ENCODE measurements at places on chromosomes 6 and 20.

- DNase-seq: no peak
These were observed 18.8 kb downstream of the ZKSCAN3 start for GRCh38 chr6:28368522-28368921.

DNA sequence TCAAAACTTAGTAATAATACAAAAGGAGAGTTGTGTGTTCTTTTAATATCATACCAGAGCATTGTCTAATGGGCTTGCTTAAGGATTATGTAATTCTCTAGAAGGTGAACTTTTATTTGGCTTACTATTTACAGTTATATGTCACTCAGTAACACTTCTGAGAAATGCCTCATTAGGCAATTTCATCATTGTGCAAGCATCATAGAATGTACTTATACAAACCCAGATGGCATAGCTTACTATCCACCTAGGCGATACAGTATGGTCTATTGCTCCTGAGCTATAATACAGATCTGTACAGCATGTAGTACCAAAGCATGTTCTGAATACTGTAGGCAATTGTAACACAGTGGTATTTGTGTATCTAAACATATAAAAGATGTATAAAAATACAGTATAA is 340.1 kb downstream of the PHF3 start:
- no peak for DNase-seq

DNA sequence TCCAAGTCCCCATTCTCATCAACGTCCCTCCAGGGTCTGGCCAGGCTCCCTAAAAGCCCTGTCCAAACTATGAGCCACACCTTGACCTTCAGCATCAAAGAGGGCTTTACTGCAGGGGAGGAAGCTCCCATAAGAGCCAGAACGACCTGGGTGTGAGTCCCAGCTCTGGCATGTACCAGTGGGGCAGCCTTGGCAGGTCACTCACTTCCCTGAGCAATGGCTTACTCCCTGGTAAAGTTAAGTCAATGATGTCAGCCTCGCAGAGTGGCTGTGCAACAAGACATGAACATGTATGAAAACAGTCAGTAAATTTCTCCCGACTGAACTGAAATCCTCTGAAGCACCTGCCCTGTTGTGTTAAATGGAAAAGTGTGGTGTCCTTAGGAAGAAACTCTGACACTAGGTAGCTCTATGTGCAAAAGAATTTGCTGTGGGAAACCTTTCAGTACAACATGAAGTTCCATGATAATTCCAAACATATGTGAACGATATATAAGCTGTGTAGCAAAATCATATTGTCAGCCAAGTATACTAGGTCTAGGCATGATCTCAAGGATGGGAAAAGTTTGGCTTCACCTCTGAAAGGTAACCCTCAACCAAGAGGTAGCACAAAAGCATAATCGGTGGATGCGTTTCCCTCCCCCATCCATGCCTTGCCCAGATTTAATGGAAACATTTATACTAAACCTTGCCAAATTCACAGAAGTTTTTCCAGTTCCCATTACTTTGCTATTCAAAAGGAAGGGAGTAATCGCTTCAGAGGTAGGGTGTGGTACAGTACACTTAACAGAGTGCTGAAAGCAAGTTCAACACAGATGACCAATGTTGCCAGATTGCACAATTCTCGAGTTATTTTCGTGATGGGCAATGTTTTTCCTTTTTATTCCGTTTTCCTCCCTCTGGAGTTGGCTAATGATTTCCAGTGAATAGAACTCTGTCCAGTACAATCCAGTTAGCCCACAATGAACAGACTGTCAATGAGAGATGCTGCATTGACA is 49.0 kb upstream of the RANBP9 start:
- DNase-seq: peak; percentile 91

- no peak for DNase-seq
These were observed 5.2 kb downstream of the OCSTAMP start for GRCh38 chr20:46545077-46545826.

GRCh38 chr6:132931936-132932514 is 117.7 kb downstream of the RPS12 start:
- peak; percentile 65 for DNase-seq

DNA sequence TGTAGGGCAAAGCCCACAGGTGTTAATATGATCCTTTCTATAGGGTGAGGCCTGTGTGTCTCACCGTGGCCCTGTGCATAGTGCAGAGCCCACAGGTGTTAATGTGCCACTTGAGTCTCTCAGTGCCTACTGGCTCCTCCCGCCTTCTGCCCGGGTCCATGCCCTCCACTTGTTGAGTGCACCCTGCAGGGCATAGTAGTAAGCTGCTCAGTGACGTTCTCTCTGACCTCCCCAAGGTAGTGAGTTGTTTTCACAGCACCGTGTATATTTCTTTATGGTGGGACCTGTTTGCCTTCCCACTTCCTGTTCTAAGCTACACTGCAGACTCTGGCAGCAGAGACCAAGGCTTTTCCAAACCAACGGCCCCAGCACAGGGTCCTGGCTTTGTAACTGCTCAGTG is 64.5 kb upstream of the SLC22A1 start:
- no peak for DNase-seq

GRCh38 chr6:16648003-16648402 is 113.3 kb downstream of the ATXN1 start:
- DNase-seq: no peak

DNA sequence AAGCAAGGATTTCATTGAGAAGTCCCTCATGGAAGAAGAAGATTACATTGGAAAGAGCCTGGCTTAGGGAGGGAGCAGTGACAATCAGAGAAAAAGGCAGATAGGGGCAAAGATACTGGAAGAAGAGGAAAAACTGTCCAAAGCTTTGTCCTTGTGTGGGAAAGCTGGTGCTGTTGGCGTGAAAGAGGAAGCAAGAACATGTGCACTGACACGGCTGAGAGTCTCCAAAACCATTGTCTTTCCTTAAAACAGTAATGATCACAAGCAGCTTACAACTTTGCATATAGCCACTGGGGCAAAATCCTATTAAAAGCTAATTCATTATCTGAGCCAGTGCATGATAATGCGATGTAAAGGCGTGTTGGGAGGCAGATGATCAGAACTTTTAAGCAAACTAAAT is 85.1 kb upstream of the ESR1 start:
- no peak for DNase-seq

- DNase-seq: no peak
These were observed 223.5 kb upstream of the ID4 start for GRCh38 chr6:19613678-19614077.

DNA sequence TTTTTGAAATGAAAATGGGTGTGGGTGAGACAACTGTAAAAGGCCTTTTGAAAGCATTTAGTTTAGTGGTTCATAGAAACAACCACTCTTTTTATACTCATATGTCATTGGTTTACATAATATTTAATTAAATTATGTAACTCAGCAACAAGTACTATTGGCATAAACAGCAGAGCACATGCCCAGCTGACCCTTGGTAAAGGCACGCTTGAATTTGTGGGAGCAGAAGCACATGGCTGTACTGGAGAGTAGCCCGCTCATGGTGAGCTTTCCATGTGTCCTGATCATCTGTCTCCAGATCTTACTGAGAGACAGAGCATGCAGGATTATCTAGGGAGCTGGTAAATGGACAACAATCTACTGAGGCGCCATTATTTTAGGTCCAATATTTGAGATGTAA is 17.1 kb upstream of the KLHL31 start:
- DNase-seq: no peak

GRCh38 chr6:169397684-169398083 is 144.0 kb upstream of the THBS2 start:
- DNase-seq: no peak

- DNase-seq: no peak
These were observed 12.1 kb downstream of the PTCHD4 start for GRCh38 chr6:48098923-48099322.

DNA sequence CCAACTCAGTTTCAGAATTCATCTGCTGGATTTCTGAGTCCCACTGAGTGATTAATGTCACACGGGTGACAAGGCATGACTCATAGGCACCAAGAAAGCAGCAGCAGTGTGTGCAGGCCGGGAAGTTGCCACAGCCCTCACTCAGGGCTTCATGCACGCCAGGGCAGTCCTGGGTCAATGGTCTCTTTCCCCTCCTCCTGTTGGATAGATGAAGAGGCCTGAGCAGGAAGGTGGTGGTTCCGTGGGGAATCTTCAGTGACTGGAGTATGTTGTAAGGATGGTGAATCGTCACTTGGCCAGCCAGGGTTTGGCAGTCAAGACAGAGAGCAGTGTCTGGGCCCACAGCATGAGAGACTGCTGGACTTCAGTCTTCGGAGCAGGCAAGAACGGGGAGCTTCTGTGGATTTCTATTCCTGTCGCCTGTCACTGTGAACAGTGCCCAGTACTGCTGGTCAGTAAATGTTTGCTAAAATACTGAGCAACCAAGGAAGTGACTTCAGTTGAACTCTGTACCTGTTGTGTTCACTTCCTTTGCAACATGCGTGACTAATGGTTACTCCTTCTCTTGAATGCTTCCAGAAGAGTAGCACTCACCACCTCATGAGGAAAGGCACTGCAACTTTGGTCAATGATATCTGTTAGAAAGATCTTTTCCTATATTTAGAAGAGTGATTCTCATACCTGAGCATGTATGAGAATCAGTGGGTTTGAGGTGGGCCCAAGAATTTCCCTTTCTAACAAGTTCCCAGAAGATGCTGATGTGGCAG is 62.0 kb upstream of the CD93 start:
- peak; percentile 85 for DNase-seq

GRCh38 chr6:126302191-126302590 is 37.7 kb upstream of the CENPW start:
- DNase-seq: no peak

- DNase-seq: no peak
These were observed 280.9 kb downstream of the KIF16B start for GRCh38 chr20:16292226-16292880.

DNA sequence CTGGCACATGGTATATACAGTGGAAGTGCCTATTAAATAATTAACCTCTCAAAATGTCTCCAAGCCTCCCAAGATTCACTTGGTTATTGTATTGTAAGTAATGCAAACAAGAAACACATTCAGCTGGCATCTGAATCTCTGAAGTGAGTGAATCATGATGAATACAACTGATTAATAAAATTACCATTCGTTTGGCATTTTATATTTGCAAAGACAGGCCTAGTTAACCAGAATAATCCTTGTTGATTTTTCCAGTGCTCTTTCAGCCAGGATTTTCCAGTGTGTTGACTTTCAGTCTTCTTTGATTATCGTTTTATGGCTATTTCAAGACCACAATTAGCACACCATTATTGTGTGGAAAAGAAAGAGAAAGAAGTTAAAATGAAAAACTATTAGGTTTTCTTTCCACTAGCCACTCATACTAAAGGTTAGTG is 20.3 kb downstream of the SLC22A2 start:
- no peak for DNase-seq

- no peak for DNase-seq
These were observed 25.0 kb downstream of the KCNB1 start for GRCh38 chr20:49457444-49457843.
